Keratinocyte (primary cell): ENCODE measurements at places on chromosomes 3 and 15.

DNA sequence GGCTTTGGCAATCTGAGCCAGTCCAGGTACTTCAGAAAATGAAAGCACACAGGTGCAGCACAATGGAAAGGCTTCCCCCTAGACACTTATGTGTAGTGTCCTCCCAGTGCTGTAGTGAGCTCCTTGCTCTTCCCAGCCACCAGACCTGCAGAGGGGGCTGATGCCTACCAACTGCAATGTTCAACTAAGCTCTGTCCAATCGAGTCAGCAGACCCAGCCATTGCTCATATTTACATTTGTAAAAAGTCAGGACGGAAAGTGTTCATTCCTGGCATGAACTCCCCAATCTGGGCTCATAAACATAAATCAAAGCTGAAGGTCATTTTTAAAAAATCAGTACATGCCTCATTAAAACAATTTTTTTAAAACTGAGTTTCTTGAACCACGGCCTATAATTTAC is 73.0 kb downstream of the FOXP1 start:
- no peak for DNase-seq

- DNase-seq: no peak
These were observed 41.3 kb downstream of the NMNAT3 start for GRCh38 chr3:139636511-139636910.

DNA sequence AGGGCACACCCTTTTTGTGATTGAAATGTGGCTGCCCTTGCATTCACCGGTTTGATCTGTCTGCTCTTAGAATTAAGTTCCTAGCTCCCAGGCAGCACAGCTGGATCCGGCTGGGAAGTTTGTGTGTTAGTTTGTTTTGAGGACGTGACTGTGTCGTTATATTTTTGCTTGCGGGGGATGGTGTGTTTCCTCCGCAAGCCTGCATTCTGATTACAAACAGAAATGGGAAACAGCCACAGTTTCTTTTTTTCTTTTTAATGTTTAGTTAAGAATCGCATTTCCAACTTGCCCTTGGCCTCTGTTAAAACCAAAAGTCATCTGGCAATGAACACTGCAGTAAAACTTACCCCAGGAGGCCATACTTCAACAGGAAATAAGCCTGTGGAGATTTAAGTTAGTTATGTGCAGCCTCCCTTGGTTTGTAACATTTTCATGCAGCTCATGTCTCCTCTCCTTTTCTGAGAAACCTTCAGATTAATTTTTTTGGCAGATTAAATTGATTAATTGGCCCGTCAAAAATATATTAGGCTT is 888 bp downstream of the TMOD3 start:
- DNase-seq: no peak

- DNase-seq: peak; percentile 76
These were observed 83.3 kb downstream of the FGF7 start for GRCh38 chr15:49506341-49506740.

GRCh38 chr3:78988324-78988723 is 779.5 kb downstream of the ROBO1 start:
- no peak for DNase-seq

DNA sequence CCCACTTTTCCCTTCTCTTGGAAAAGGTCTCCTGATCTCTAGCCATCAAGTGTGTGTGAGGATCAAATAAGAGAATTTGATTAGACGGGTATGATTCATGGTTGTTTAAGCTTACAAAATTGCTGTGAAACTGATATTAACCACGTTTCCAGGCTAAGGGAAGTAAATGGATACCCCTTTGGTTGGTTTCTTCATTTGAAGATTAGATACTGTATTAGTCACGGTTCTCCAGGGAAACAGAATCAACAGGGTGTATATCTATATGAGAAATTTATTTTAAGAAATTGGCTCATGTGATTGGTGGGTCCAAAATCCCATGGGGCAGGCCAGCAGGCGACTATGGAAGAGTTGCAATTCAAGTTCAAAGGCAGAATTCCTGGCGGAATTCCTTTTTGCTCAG is 112.7 kb upstream of the SELENOK start:
- no peak for DNase-seq

DNA sequence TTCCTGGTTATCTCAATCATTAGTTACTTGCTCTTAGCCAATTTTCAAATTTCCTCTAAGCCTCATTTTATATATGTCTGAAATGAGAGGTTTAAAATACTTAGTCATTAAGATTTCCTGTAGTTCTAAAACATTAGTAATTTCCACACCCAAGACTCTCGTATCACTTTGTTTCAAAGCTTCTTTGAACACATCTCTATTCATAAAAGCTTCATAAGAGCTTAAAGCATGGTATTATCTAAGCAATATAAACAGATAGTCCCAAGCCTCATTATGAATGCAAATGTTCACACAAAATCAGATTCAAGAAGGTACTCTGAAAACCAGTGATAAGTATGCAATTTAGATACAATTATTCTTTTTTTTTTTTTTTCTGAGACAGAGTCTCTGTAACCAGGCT is 217.0 kb downstream of the FMN1 start:
- DNase-seq: no peak

- DNase-seq: no peak
These were observed 108.7 kb downstream of the MYO9A start for GRCh38 chr15:72009222-72009621.

GRCh38 chr3:35296533-35296932 is 342.8 kb upstream of the ARPP21 start:
- no peak for DNase-seq

GRCh38 chr15:24924621-24925020 is 30.2 kb upstream of the SNRPN start:
- DNase-seq: no peak

DNA sequence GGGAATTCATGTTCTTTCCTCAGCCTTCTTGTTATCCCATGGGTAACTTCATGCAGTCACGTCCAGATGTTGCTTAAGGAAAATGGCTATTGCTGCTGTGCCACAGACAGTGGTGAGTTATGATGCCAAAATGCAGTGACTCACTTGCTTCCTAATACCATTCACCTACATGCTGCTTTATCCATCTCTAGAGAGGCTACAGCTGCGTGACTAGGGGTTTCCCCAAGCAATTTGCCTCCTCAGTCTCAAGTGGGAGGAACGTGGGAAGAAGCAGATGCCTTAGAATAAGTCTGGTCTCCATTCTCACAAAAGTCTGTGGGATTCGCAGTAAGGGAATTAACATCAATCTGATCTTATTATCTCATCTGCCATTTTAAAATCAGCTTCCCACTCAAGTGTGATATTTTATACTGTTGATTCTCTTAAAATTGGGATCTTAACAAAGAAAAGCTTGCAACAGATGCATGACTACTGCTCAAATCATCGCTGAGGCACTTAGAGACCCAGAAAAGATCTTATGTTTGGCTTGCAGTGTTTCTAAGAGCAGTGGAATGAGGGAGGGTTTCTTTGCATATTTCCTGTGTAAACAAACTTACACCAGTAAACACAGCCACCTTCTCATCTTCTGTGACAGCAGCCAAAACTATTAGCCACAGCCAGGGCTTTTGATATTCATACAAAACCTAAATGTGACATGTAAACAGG is 62.0 kb upstream of the ACP3 start:
- DNase-seq: peak; percentile 30

- no peak for DNase-seq
These were observed 116.7 kb downstream of the WDR76 start for GRCh38 chr15:43943511-43943910.

GRCh38 chr3:172519740-172520139 is 3.5 kb downstream of the TNFSF10 start:
- no peak for DNase-seq

GRCh38 chr3:124995460-124995994 is 60.3 kb downstream of the HEG1 start:
- DNase-seq: no peak

GRCh38 chr15:73950831-73951561 is 24.7 kb downstream of the LOXL1 start:
- no peak for DNase-seq

GRCh38 chr3:18902081-18902793 is 246.1 kb upstream of the KCNH8 start:
- no peak for DNase-seq

DNA sequence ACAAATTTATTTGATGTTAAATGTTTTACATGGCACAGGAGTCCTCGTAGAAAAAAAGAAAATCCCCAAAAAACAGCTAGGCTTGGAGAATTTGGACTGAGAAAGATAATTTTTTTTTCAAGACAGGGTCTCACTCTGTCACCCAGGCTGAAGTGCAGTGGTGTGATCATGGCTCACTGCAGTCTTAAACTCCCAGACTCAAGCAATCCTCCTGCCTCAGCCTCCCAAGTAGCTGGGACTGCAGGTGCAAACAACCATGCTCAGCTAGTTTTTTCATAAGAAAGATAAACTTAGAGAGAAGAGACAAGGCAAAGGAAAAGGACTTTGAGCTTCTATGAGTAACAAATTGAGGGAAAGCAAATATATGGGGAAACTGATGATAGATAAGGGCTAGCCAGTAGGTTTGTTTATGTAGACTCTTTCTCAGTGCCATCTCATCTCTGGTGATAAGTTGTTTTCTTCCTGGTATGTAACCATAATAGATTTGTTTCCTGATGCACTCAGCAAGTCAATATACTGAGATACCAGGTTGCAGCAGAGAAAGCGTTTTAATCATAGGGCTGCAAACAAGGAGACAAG is 13.1 kb upstream of the TRMT10C start:
- DNase-seq: no peak

DNA sequence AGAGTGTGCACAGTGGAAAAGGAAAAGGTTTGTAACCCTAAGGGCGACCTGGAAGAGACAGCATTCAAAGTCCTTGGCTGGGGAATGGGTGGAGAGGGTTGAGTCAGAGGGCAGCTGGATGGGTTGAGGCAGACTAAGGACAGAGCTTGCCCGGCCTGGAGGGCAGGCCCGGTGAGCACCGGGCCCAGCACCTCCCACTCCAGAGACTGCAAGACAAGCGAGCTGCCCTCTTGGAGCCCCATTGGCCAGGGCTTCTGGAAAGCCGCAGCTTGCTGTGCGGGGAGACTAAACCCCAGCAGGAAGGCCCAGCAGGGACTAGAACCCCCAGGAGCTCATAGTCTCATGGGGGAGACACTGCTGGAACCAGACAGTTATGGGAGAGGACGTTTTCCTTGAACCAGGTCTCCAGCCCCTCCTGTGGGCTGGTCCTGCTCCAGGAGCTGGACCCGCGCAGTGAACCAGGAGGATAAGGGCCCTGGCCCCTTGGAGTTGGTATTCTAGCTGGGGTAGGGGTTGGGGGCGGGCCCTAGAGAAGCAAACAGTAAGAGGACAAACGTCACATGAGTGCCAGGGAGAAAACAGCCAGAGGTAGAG is 59.1 kb downstream of the RGMA start:
- no peak for DNase-seq

GRCh38 chr15:91407269-91407889 is 307.3 kb downstream of the SV2B start:
- peak; percentile 75 for DNase-seq

GRCh38 chr15:78208887-78209645 is 25.3 kb downstream of the ACSBG1 start:
- no peak for DNase-seq

DNA sequence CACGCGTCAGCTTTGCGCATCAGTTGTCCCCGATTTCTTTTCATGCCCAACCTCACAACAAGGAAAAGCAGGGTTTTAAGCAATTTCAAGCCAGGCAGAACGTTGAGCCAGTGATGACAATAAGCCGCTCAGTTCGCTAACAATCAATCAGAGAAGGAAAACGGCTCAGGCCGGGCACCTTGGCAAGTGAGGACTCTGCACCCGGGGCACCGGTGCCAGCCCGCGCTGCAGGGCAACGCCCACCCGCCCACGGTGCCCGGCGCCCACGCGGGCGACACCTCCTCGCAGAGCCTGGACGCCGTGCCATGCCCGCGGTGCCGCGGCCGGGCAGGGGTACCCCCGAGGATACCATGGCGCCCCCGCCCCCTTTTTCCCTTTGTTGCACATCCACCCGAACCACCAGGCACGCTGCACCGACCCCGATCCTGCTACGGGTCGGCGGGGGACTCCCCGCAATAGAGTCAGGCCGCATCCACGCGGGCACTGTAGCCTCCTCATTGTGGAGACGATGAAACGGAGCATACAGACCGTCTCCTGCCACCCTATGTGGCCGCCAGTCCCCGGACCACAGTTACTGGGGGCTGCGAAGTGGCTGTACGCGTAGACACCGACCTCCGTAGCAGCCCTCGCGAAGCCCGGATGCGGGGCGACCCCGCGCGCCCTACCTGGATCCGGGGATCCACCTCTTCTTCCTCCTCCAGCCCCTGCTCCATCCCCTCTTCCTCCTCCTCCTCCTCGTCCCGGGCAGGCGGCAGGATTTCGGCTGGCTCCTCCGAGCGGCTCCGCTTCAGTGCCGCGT is 581 bp downstream of the SH3BP5 start:
- no peak for DNase-seq

DNA sequence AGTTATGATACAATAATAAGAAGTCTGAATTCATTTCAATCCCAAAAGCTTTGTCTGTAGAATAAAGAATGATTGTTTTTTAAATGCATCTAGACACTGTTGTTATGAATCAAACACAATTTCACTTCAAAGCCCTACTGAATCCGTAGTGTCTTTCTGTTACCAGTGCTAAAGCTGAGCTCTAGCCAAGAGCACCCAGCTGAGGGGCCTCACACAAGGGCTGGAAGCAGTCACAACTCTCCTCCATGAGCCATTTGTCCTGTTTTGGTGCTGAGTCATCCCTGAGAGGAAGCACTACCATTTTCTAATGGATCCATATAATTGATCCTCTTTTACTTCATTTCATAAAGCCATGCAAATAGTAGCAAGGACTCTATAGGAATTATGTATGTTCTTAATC is 158.2 kb upstream of the ANKRD28 start:
- DNase-seq: no peak

DNA sequence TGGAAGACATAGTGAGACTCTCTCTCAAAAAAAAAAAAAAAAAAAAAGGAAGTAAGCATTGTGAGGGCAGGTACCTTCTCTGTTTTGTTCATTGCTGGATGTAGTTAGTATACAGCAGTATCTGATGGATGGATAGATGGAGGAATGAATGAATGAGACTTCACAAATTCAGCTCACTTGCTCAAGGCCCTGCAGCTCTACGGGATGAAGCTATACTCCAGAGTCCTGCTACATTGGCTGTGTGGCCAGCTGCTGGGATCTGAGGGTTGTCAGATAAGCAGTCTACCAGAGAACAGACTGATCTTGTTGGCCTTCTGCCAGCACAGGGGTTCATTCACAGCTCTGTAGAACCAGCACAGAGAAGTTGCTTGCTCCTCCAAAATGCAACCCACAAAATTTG is 35.0 kb downstream of the MLH1 start:
- no peak for DNase-seq

DNA sequence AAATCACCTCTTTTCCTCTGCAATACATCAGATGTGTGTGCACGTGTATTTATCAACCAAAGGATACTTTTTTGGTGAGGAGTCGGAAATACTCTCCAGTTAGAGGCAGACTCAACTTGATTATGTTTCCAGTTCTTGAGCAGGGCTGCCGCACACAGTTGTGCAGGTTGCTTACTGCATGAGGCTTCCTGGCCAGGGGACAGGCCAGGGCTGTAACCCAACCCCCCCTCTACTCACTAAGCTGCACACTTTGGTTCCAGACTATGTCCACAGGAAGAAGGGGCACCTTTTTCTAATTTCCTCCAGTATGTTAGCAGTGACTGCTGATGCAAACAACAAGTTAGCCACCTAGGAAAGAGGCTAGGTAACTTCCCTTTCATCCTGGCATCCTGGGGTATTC is 476.9 kb upstream of the TBL1XR1 start:
- no peak for DNase-seq

- DNase-seq: no peak
These were observed 34.7 kb upstream of the CCDC174 start for GRCh38 chr3:14616606-14617507.

GRCh38 chr15:62390791-62391640 is 225.9 kb upstream of the C2CD4B start:
- no peak for DNase-seq
